Stimulated activated CD8-positive, alpha-beta memory T cell treated with anti-CD3 and anti-CD28 coated beads, Interleukin-15, amount 100 ng/mL, for 4 hours (primary cell): ENCODE measurements at places on chromosomes 2 and 18.

DNA sequence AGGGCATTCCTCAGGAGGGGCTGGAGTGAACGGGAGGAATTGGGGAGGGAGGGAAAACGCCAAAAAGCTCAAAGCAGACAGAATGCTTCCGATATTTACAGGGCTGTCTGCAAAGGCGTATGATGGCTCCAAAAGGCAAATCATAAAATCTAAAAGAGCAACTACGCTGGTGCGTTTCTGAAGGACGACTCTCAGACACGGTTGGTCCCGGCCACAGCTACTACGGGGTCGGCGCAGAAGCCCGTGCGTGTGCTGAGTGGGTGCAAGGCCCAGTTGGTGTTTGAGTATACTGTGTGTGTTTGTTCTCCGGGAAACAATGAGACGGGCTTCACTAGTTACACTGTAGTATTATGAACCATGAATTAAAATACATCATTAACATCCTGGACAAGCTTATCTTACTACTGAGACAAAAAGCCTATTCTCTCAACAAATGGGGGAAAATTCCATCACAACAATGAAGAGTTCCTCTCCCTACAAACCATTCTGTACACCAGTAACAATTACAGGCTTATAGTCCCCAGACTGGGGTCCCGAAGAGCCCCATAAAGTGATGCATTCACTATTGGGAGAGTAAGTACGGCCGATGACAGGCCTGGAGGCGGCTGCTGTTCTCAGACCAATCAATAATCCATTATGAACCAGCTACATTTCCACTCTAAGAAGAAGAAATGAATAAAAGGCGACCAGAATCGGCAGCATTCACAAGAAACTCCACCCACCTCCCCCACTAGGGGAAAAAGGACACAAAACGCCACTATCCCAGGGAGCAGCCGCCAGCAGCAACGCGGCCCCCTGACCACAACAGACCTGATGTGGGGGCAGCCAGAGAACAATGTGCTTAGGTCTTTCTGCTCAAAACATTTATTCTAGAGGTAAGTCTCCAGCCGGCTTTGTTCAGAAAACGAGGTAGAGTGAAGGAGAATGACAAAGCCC lies 43.4 kb downstream of the ZNF516 start:
- DNase-seq: no peak

GRCh38 chr2:41482659-41483058 lies 565.2 kb upstream of the PKDCC start:
- no peak for DNase-seq

- DNase-seq: no peak
Measured at GRCh38 chr2:168217920-168218319, 29.5 kb downstream of the STK39 start.

GRCh38 chr2:109378682-109379081 lies 235.1 kb downstream of the SEPTIN10 start:
- no peak for DNase-seq

- no peak for DNase-seq
Measured at GRCh38 chr2:23027396-23027795, 357.6 kb upstream of the KLHL29 start.

GRCh38 chr18:52694804-52695203 lies 354.8 kb downstream of the DCC start:
- no peak for DNase-seq

- no peak for DNase-seq
Measured at GRCh38 chr18:25147877-25148488, 204.0 kb downstream of the ZNF521 start.

- DNase-seq: no peak
Measured at GRCh38 chr2:63814114-63814513, 27.6 kb upstream of the UGP2 start.

DNA sequence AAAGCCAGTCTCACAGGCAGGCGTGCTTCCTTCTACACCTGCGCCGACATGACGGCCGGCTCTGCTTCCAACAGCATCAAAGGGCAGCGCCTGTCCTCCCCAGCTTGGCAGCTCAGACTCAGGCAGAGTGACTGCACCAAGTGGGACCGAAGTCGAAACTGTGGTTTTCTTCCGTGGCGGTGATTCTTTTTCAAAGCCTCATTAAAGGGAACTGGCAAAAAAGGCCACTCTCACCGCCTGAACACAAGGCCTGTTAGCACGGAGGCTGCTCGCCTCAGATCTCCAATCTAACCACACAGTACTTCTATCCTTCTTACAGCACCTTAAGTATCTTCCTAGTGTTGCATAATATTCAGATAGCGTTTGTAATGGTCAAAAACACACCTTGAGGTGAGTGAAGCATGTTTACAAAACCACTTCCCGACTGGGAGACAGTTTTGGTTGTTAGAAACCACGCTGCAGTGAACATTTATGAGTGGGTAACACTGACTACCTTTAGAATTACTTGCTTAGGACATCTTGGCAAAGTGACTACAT lies 236.4 kb downstream of the HDAC4 start:
- no peak for DNase-seq

- no peak for DNase-seq
Measured at GRCh38 chr2:152167065-152167464, 8.5 kb downstream of the STAM2 start.

DNA sequence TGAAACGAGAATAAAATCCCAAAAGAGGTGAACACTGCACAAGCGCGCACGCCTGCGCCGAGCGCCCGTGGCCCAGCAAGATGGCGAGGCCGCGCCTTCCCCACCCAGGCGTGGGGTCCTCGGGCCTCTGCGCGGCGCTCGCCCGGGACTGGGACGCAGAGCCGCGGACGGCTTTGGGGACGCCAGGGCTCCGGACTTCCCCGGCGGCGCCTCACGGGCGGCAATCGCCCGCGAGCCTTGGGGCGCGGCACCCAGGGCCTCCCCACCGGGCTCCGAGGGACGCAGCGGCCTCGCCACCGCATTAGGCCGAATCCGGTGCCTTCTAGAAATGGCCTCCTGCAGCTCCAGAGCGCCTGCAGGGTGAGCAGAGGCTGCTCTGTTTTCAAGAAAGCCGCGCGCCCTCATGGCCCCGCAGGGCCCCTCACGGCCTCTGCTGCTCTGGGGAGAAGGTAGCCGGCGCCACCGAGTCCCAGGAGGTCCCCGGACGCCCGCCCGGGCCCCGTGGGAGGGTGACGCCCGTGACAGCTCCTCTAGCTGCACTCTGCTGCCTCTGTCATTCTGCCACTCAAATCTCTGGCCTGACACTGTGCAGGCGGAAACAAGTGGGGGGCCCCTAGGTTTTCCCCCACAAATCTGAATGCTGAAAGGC lies 35.9 kb upstream of the POMC start:
- DNase-seq: no peak

GRCh38 chr2:176873403-176873802 lies 339.2 kb upstream of the HNRNPA3 start:
- DNase-seq: no peak

DNA sequence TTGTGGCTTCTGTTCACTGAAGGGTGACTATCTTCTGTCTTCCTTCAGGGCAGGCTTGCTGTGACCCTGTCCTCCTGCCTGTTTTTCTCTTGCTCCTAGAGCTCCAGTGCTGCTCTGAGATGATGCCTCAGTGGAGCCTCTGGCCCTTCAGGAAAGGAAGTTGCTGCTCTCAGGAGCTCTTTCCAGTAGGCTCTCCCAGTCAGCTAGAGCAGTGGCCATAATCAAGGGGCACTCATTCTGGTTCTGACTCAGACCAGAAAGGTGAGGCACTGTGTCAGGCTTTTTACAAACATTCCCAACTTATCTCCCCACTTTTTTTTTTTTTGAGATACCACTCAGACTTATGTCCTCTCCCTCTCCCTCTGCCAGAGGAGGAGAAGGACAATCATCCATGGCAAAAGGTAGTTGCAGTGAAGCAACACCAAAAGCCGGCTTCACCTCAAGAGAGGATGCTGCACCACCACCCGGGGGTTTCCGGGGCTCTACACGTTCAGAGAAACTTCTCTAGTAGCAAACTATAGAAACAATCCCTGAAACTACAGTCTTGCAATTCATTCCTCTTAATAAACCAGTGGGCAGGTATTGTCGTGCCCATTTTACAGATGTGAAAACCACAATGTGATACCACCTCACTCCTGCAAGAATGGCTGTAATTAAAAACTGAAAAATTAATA lies 115.4 kb downstream of the ACTR3 start:
- DNase-seq: no peak

DNA sequence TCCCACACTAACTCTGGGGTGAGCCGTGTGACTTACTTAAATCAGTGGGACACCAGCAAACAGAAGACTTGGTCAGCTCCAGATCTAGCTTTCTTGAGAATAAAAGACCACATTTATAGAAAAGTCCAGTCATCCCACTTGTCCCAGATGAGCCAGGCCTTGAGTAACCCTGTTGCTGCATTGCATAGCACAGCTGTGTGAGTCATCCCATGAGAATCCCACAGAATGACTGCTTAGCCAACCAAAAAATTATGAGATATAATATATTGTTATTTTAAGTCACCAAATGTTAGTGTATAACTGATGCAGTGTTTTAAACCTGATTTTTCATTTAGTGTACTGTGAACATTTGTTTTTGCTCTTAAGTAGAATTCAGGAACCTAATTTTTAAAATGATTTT lies 94.2 kb upstream of the FSHR start:
- DNase-seq: no peak
